M059J (cell line): ENCODE measurements at places on chromosomes 7 and 10. TPM values are rescaled to one million over a fixed set of nuclear protein-coding genes. Genes with fewer than 3 reads are reported as not detected.
A peak's percentile ranks its signal among the peaks of the same experiment; 100 is the strongest.

HMX3 gene
- not detected in 2 replicates for total RNA-seq

TMEM139 gene
- total RNA-seq, result 0.07 TPM in 1 of 2 replicates, not detected in the other

TSPAN13 gene
- total RNA-seq, result 66.5 and 75.5 TPM in 2 replicates

GRCh38 chr7:5203183-5203537 is 13.1 kb downstream of the WIPI2 start:
- no peak for DNase-seq

DNA sequence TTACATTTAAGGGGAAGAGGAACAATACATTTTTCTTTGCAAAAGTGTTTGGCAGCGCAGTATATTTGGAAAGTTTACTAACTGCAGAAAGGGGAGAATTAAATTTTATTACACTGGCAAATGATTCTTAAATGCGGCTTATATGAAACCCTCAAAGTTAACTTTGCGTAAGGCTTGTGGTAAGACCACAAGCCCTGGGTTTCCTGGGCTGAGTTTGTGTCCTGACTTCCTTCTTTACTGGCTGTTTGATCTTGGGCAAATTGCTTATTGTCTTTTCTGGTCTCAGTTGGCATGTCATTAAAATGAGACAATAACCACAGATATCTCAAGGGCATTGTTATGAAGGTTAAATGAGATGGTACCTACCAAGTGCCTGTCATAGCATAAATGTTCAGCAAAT is 106.8 kb downstream of the GLRX3 start:
- DNase-seq, result no peak

- DNase-seq, result no peak
Measured at GRCh38 chr7:610141-610530, 90.5 kb upstream of the PDGFA start.

DNA sequence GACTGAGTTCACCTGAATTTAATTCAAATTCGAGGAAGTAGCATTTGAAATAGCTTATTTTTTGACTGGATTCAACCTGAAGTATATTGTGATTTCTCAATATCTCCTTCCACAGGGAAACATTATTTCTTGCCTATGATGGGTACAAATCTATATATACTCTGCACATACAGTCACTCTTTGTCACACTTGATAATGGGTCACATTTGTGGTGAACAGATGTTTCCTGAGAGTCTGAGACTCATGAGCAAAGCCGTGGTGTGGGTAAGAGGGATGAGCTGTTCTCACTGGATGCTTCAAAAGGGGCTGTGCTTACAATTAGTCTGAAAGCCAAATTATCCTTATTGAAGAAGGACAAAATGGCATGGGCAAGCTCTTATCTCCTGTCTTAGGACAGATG is 18.0 kb upstream of the TBXAS1 start:
- DNase-seq, result no peak

DNA sequence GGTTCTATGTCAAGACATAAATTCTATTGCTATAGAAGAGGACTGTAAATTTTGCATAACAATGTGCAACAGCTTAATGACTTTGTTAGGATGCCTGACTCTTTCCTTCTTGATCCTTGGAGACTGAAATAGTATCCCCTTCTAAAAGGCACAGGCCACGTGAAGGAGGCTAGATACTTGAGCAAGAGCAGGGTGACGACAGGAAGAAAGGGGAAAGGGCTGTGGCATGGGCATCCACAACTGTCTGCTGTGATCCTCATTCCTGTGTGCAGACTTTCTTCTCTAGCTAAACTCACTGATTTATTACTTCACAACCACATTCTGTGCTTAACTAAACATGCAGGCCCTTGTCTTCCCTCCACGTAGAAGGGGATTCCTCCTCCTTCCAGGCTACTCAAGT is 1111.8 kb upstream of the C7orf33 start:
- no peak for DNase-seq

DNA sequence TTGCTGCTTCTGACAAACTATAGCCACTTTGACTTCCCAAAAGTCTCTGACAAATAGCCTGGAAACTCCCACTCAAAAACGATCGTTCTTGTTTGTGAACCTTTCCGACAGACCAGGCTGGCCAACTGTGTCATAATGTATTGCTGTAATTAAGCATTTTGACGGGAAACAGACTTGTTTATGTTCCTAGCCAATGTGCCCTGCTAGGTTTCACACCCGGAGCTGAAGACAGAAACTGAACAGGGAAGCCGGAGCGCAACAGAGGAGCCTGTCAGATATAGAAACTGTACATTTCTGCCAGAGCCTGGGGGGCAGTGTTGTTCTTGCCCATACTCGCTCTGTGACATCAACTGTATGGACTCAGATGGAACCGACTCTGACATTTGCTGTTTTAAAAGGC is 55.3 kb upstream of the C7orf33 start:
- no peak for DNase-seq

- no peak for DNase-seq
Measured at GRCh38 chr7:1912593-1913465, 242.8 kb downstream of the ELFN1 start.

GRCh38 chr7:111485701-111486380 is 76.5 kb downstream of the IMMP2L start:
- no peak for DNase-seq

DNA sequence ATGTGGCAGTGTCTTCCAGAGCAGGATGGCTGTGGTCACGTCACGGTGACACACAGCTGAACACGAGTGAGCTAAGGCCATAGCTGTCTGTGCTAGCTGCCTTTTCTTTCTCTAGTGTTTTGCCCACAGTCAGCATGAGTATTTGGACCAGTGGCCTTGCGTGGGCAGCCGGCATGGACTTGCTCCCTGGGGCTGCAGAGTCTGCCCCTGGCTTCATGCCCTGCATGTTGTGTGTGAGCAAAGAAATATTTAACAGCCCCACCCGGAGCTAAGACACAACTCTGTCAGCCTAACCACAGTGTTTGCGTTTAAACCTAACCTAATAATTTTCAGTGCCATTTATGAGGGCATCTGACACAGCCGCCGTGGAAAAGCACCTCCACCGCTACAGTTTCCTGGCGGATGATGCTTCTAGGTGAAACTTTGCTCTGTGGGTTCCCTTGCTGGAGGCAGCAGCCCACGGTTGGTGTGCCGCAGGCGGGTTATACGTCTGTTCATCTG is 14.6 kb downstream of the CHST12 start:
- DNase-seq, result peak; percentile 48
